ENCODE measurements at places on chromosomes 2 and 18.
A peak's percentile ranks its signal among the peaks of the same experiment; 100 is the strongest.

DNA sequence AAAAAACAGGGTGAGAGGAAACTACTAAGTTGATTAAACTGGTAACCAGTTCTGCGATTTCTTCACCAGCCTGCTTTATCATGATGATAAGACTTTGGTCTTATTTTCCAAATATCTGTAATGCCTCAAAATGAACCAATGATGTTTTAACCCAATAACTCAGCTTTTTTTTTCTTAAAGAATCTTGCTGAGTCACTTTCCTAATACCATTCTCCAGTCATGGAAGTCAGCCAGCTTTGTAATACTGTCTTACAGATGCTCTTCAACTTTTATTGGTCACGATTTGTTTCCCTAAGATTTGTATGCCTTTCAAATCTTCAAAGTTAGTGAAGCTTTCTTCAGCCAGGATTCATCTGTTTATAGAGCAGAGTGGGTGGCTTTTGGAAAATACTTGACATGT, 47.7 kb upstream of the SMIM21 start:
- DNase-seq = peak; percentile 51

- no peak for DNase-seq
These were observed 2.0 kb upstream of the CAPN10 start for GRCh38 chr2:240584486-240585031.

- DNase-seq = peak; percentile 36
These were observed 22.4 kb downstream of the ARL6IP6 start for GRCh38 chr2:152740743-152741328.

- no peak for DNase-seq
These were observed 161.8 kb downstream of the LNPK start for GRCh38 chr2:175840256-175840655.

DNA sequence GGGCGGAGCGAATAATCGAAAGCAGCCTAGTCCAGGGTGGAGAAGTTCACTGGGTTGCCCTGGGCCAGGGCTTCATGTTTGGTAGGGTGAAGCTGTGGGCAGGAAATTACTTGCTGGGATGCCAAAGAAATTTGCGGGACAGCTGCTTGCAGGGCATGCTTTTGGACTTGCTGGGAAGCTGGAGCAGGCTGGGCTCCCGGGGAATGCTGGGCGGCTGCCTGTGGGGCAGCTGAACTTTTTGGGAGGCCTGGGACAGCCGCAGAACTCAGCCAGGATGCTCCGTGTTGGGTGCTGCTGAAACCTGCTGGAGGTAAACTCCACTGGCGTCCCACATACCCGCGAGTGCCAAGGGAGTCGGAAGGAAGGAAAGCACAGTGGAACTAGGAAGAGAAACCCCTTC, 31.9 kb downstream of the ASB1 start:
- DNase-seq = no peak
